ENCODE measurements at places on chromosomes 13 and 19.

- no peak for DNase-seq
These were observed 1129.3 kb upstream of the PCDH20 start for GRCh38 chr13:62544928-62545327.

GRCh38 chr13:80030491-80030890 is 310.4 kb downstream of the SPRY2 start:
- no peak for DNase-seq

GRCh38 chr13:109971006-109971405 is 184.6 kb upstream of the IRS2 start:
- DNase-seq = no peak

DNA sequence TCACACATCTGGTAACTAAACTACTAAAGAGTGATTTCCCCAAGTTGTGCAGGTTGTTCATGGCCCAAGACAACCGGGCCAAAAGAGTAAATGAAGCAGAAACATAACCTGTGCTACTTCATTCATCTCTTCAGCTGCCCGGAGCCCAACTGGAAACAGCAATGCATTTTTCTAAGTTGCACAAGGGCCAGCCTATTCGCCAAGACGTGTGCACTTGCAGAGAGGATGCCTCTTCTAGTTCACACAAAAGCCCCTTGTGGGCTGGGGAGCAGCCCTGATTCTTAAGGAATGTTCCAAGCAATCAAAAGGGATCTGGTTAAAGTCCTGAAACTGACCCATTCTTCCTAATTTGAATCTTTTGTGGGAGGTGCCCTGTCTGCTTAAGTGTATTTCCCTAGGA is 275.8 kb downstream of the SHISA2 start:
- no peak for DNase-seq

DNA sequence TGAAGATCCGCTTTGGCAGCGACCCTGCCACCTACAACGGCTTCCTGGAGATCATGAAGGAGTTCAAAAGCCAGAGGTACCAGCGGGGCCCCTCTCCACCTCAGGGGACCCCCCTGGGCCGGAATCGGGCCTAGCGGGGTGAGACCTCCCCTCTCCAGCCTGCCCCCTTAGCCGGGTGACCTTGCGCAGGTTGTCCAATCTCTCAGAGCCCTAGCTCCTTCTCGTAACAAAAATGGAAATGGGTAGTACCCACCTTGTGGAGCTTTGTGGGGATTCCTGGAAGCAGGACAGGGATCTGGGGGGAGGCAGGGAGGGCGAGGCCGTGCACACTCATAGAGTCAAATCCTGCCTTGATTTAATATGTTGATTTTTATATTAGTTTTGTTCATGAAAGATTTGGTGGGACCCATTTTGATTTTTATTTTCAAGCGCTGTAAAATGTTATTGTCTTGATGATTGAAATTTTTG is 658 bp downstream of the SIN3B start:
- no peak for DNase-seq

DNA sequence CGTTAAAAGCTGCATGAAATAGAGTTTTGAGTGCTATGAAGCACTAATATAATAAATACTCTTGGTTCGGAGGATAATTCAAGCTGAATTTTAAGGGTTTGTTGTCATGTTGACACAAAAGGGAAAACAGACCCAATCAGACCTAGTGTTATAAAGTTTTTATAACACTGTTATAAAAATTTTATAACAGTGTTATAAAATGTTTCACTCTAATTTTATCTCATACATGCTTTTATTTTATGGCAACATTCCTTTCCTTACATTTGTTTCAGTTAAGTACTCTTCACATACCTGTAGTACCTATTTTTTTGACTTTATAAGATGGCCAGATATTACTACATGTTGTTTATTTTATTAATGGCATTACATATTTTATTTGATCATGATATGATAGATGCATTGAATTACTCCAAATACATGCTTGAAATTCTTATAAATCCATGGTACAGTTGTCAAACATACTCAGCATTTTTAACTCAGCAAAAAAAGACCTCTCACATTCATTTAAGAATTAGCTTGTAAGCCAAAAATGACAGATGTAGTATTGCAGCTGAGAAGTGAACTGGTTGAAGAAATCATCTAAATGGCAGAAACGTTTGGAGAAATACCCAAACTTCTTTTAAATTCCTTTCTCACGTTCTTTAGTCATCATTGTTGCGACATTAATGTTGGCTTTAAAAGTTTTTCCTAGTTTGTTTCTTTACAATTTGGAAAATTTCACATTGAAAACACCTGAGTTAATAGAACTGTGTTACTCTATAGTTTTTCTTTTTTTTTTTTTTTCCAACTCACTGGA is 104.5 kb downstream of the PIBF1 start:
- no peak for DNase-seq
